Activated T-cell treated with anti-CD3 and anti-CD28 coated beads, Interleukin-2, amount 50 U/mL, for 1 hour (primary cell): ENCODE measurements at places on chromosomes 4 and X.

DNA sequence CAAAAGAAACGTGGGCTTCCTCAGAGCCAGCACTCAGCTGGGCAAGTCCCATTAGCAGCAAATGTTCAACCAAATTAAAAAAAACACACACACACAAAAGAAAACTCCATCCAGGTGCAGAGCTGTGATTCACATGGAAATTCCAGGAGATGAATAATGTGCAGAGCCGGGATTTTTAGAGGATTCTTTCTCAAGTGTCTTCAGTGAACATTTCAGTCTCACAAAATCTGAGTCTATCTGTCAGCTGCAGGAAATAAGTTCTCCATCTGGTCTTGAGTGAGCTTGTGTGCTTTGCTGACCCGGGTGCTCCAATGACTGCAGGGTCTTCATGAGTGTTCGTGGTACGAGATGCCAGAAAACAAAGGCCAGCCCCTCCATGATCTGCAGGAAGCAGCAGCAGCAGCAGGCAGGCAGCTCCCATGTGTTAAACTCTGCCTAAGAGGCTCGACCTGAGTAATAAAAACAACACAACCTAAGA lies 44.3 kb downstream of the RASGEF1B start:
- DNase-seq: no peak

- DNase-seq: no peak
These were observed 6.6 kb upstream of the PPM1K start for GRCh38 chr4:88291003-88291402.

- DNase-seq: no peak
These were observed 33.6 kb upstream of the TBC1D9 start for GRCh38 chr4:140789759-140790158.

DNA sequence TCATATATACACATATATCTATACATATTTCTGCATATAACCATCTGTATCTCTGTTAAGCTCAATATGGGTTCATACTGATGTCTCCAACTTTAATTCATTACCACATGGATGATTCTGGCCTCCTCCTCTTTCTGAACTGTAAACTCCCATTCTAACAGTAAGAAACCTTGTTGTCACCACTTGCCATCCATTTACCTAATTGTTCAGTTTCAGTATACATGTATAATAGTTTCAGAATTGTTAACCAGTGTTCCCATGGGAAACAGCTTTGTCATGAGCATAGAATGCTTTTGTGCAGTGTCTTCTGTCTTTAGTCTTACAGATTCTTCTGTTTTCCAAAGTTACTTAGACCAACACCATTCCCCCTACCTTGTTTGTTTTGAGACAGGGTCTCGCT lies 35.9 kb downstream of the SLC9A6 start:
- DNase-seq: no peak

GRCh38 chr4:1082215-1083182 lies 30.9 kb downstream of the RNF212 start:
- no peak for DNase-seq

- DNase-seq: peak; percentile 71
These were observed 44.8 kb downstream of the SMS start for GRCh38 chrX:21985332-21985777.

GRCh38 chr4:41757521-41758156 lies 9.1 kb upstream of the PHOX2B start:
- DNase-seq: no peak

- DNase-seq: peak; percentile 16
These were observed 33.9 kb downstream of the WDR1 start for GRCh38 chr4:10082459-10083272.

GRCh38 chr4:183770906-183771305 lies 111.8 kb downstream of the TRAPPC11 start:
- DNase-seq: no peak

DNA sequence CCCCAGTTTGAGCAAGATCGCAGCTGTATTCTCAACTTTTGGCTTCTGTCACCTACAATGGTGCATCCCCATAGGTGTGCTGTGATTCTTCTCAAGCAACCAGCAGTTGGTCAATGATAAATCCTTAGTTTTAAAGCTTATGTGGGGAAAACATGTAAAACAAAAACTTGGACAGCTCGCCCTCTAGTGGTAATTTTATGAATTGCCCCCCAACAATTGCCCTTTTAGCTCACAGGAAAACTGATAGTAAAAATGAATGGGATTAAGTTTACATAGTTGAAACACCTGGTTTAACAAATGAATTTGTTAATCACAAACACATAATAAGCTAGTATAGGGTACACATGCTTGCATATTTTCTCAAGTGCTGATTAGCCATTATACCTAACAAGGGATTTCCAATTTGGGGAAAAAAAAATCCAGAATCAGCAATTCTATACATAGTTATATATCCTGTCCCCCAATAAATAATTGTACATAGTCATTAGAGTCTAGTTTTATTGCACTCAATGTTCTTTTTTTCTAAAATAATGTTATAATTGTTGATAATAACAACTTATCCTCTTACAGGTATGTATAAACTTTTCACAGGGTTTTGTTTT lies 30.1 kb downstream of the TEX13A start:
- DNase-seq: no peak

DNA sequence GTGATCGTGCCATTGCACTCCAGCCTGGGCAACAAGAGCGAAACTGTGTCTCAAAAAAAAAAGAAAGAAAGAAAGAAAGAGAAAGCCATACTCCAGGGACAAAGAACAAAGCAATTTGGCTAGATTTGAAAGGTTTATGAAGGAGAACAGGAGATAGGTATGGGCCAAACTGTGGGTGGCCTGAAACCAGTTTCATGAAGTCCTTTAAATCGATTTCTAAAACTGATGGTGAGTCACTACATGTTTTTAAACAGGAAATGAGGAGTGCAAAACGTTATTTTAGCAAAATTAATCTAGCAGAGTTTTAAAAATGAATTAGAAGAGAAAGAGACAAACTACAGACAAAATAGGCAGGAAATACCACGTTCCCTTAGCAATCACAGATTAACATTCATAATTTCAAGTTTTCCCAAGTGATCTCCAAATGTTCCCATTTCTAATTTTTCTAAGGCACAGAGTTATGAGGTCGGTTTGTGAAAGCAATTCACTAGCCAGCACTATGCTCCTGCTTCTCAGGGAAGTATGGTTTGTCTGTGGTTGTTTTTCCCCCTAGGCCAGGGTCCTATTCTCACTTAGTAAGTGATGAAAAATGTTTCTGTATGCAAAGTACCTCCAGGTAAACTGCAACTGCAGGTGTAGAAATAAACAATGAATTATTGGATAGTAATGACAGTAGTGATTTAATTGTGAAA lies 190.6 kb downstream of the PPP3CA start:
- no peak for DNase-seq

GRCh38 chr4:22515145-22515887 lies 550 bp downstream of the ADGRA3 start:
- peak; percentile 35 for DNase-seq

DNA sequence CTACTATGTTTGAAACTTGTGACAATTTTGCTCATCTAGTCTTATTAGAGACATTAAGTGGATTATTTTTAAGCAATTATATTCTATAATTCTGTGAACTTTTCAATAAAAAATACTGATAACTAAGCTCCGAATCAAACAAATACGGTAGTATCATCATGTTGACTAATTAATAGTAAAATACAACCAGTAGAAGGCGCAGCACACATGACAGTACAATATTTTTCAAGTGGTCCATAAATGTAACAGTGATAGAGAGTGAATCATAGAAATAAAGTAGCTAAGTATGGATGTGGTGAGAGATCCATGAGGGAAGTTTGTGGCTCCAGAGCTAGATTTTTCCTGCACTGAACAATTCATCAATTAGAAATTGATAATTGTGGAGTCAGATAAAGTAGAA lies 666.2 kb downstream of the KCTD8 start:
- no peak for DNase-seq

GRCh38 chr4:73127839-73128453 lies 58.4 kb upstream of the COX18 start:
- no peak for DNase-seq

- peak; percentile 21 for DNase-seq
These were observed 208.7 kb downstream of the SOWAHB start for GRCh38 chr4:76689145-76689817.

DNA sequence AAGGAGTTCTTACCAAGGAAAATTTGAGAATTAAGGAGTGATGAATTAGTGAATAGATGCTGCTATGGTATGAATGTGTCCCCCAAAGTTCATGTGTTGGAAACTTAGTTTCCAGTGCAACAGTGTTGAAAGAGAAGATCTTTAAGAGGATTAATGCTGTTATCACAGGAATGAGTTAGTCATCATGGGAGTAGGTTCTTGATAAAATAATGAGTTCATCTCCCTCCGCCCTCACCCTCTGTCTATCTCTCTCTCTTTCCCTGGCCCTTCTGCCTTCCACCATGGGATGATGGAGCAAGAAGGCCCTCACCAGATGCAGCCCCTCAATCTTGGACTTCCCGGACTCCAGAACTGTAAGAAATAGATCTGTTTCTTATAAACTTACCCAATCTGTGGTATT lies 38.3 kb upstream of the KLHL8 start:
- DNase-seq: no peak

GRCh38 chrX:71296806-71297205 lies 4.7 kb upstream of the ITGB1BP2 start:
- DNase-seq: no peak

GRCh38 chr4:39719804-39720580 lies 22.1 kb downstream of the UBE2K start:
- DNase-seq: no peak

DNA sequence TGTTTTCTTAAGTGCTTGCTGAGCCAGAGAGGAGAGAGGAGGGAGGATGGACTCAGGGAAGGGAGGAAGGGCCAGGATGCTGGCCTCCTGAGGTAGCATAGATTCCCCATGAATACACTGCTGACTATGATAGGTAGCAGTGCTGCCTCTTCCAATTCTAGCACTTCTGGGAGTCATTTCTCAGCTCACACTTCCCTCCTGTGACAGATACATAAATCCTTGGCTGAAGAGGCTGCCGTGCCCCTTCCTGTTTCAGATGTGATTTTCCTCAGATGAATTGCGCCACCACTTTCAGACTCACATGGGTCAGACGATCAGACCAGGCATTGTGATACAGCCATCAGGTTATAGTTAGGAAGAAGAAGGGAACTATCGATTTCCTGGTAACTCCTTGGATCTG lies 22.4 kb downstream of the TSC22D3 start:
- no peak for DNase-seq

DNA sequence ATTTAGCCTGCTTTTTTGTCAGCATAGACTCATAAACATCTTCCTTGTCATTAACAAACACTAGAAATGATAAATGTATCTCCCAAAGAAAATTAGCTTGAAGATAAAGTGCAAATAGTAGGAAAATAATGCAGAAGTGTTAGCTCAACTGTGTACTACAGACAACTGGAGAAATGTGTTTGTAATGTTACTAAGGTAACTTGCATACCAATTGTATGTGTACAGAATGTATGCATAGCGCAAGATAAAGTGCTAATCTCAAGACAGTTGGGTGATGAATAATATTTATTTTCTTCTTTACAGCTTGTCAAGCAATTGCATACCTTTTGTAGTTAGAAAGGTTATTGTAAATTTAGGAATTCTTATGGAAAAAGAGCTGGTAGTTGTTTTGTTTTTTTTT lies 22.1 kb downstream of the FMR1 start:
- DNase-seq: no peak
